ENCODE measurements at places on chromosomes 7 and 10. TPM values are rescaled to one million over a fixed set of nuclear protein-coding genes. Genes with fewer than 3 reads are reported as not detected.

STRIP2 gene
- total RNA-seq, result 10.7 TPM

DNA sequence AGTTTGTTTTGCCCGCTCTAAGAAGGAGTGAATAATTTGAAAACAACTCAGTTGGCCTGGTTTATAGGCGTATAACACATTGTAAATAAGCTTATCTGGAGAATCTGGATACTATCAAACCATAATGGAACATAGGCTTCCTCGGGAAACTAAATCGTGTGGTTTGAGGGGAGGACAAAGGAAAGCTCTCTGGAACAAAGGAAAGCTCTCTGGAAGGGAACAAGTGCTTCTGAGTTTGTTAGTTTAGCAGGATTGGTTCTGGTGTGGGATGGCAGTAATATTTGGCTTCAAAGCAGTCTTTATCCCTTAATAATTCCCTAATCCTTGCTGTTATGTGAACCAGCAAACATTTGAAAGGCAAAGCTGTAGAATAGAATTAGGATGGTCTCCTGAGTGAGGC lies 15.0 kb upstream of the SLK start:
- H3K27me3 ChIP-seq, result peaks cover 9% of the 10 kb centered on the region
- H3K27ac ChIP-seq, result no peak overlapping the region
- no peak for DNase-seq

DNA sequence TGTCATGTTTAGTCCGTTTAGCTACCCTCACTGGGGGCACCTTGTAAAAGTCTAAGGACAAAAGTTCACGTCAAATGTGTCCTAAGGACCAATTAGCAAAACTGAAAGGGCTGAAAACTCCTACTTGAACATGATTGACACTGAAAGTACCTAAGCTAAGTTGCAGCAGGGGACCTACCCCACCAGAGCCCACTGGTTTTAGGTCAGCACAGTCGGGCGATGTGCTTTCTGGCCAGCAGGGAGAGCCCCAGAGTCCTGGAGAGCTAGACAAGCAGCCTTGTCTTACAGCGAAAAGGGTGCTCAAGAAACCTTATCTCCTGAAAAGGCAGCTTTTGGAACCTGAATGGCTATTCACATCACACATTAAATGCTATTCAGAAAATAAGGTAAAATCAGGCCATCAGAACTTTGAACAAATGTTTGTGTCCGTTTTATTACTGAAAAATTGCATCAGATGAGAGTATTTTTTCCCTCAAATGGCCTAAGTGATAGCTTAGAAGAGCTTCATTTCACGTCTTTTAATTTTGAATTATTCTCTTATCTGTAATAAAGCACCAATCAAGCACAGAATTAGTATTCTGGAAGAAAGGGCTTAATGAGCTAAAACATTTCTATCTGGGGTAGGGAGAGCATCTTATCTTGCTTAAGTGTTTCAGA lies 52.2 kb upstream of the MKI67 start:
- H3K27ac ChIP-seq, result no peak overlapping the region
- peak; percentile 69 for DNase-seq
- peaks cover 40% of the 10 kb centered on the region for H3K4me1 ChIP-seq
- peaks cover 20% of the 10 kb centered on the region for H3K36me3 ChIP-seq

CYP3A4 gene
- total RNA-seq, result not detected

- no peak overlapping the region for H3K4me3 ChIP-seq
- no peak for DNase-seq
- no peaks in the 10 kb centered on the region for H3K4me1 ChIP-seq
- H3K27ac ChIP-seq, result no peak overlapping the region
- peaks cover 8% of the 10 kb centered on the region for H3K27me3 ChIP-seq
These were observed 64.3 kb upstream of the MDFIC start for GRCh38 chr7:114857605-114858004.

- peaks cover 14% of the 10 kb centered on the region for H3K36me3 ChIP-seq
- no peak overlapping the region for H3K4me3 ChIP-seq
- no peak for DNase-seq
- no peaks in the 10 kb centered on the region for H3K27me3 ChIP-seq
- H3K4me1 ChIP-seq, result peaks cover 2% of the 10 kb centered on the region
These were observed 51.7 kb downstream of the SMURF1 start for GRCh38 chr7:99092064-99092720.

SPDYE11 gene
- total RNA-seq, result not detected

- H3K4me3 ChIP-seq, result no peak overlapping the region
- no peaks in the 10 kb centered on the region for H3K36me3 ChIP-seq
These were observed 2.0 kb upstream of the SFTPA1 start for GRCh38 chr10:79608505-79609375.

GRCh38 chr10:68237173-68237572 lies 5.3 kb upstream of the ATOH7 start:
- no peak for DNase-seq
- H3K27ac ChIP-seq, result no peak overlapping the region
- H3K27me3 ChIP-seq, result peaks cover 14% of the 10 kb centered on the region
- H3K4me1 ChIP-seq, result peaks cover 1% of the 10 kb centered on the region
- no peak overlapping the region for H3K4me3 ChIP-seq

DNA sequence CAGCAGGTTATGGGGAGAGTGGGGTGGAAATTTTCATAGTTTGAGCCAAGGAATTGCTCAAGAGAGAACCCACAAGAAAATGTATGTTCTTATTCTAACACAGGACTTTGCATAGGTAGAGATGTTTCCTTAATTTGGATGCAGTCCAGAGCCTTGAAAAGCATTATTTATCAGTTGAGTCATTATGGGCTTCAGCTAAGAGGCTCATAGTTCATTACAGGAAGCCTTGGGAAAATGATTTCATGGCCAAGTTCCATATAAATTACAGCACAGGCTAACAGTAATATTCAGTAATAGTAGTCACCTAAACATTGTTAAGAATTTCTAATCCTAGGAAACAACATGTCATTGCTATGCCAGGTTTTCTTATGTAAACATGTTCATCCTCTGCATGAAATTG lies 131.1 kb upstream of the PTPRZ1 start:
- no peak overlapping the region for H3K4me3 ChIP-seq
- no peak overlapping the region for H3K27ac ChIP-seq
- no peaks in the 10 kb centered on the region for H3K27me3 ChIP-seq
- no peaks in the 10 kb centered on the region for H3K4me1 ChIP-seq

DNA sequence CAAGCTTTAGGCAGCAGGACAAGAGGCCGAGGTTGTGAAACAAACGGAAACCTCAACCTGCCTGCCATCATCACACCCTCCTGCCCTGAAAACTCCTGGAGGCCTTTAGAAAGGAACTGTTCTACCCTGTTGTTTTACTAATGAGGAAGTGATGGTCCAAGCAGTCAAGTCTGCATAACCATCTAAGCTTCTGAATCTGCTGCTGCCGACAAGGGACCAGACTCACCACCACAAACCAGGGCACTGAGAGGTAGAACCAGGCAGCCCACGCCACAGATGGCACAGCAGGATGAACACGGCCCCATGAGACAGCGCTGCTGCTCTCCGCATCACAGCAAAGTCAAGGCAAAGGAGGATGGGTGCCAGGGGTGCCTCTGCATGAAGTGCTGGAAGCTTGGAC lies 209.4 kb downstream of the CELF2 start:
- DNase-seq, result no peak
- peaks cover 92% of the 10 kb centered on the region for H3K4me1 ChIP-seq
- H3K4me3 ChIP-seq, result peak overlapping the region; percentile 40
- no peaks in the 10 kb centered on the region for H3K27me3 ChIP-seq

DNA sequence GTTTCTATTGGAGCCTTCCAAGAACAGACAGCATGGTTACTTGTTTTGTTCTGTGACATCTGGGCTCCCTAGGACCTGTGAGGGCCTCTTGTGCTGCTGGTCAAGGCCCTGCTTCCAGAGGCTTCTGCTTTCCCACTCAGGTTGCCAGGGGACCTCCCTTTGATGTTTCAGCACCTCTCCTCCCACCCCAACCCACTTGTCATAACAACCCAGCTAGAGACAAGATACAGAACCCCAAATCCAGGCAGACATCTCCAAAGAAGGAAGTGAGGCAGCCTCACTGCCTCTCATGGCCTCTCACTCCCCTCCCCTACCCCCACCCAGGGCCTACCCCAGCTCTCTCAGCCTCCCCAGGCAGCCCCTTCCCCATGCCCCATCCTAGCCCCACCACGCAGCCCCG lies 11.3 kb downstream of the NFKB2 start:
- H3K4me1 ChIP-seq, result peaks cover 22% of the 10 kb centered on the region
- H3K27ac ChIP-seq, result no peak overlapping the region
- peaks cover 2% of the 10 kb centered on the region for H3K36me3 ChIP-seq
- peaks cover 23% of the 10 kb centered on the region for H3K27me3 ChIP-seq
- no peak for DNase-seq
- no peak overlapping the region for H3K4me3 ChIP-seq

CALML3 gene
- not detected for total RNA-seq

CDHR1 gene
- 0.07 TPM for total RNA-seq

PNLIPRP3 gene
- not detected for total RNA-seq

DNA sequence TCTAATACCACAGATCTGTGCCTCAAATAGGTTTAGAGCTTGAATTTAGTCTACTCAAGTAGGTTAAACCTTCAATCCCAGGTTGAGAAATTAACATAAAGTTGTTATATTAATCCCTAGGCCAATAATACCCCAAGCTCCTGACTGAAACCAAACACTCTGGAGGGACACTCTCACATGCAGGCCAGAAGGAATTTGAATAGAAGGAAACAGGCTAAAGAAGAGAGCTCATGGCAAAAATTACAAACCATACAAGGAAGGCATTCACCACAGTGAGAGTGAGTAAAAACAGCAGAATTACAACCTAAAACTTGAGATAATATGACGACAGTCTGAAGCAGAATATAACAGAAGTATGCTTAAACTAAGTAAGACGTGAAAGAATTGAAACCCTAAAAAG lies 76.1 kb upstream of the PDK4 start:
- no peak overlapping the region for H3K27ac ChIP-seq
- H3K4me3 ChIP-seq, result no peak overlapping the region
- H3K27me3 ChIP-seq, result no peaks in the 10 kb centered on the region
- H3K4me1 ChIP-seq, result no peaks in the 10 kb centered on the region

- H3K36me3 ChIP-seq, result no peaks in the 10 kb centered on the region
- H3K4me1 ChIP-seq, result peaks cover 4% of the 10 kb centered on the region
- H3K27me3 ChIP-seq, result no peaks in the 10 kb centered on the region
- no peak for DNase-seq
These were observed 404.2 kb upstream of the FOXK1 start for GRCh38 chr7:4277936-4278335.

- H3K27me3 ChIP-seq, result peaks cover 11% of the 10 kb centered on the region
- H3K27ac ChIP-seq, result no peak overlapping the region
- H3K4me1 ChIP-seq, result no peaks in the 10 kb centered on the region
- H3K36me3 ChIP-seq, result no peaks in the 10 kb centered on the region
- no peak for DNase-seq
These were observed 89.5 kb downstream of the HECW1 start for GRCh38 chr7:43201912-43202311.

GRCh38 chr7:1532456-1533254 lies 2.2 kb downstream of the MAFK start:
- H3K36me3 ChIP-seq, result peaks cover 2% of the 10 kb centered on the region
- DNase-seq, result peak; percentile 67
- no peaks in the 10 kb centered on the region for H3K27me3 ChIP-seq
- peak overlapping the region; percentile 85 for H3K4me3 ChIP-seq
- peaks cover 35% of the 10 kb centered on the region for H3K4me1 ChIP-seq

C10orf95 gene
- 0.17 TPM for total RNA-seq

All from activated CD4-positive, alpha-beta T cell treated with anti-CD3 and anti-CD28 coated beads, Interleukin-2, amount 10 ng/mL, durations not matched to agents 7 days and 5 days (primary cell).